ENCODE measurements at places on chromosomes 7 and 10. TPM values are rescaled to one million over a fixed set of nuclear protein-coding genes. Genes with fewer than 3 reads are reported as not detected.

- no peak for DNase-seq
Observed at GRCh38 chr10:5595591-5595990, 70.8 kb downstream of the ASB13 start.

DNA sequence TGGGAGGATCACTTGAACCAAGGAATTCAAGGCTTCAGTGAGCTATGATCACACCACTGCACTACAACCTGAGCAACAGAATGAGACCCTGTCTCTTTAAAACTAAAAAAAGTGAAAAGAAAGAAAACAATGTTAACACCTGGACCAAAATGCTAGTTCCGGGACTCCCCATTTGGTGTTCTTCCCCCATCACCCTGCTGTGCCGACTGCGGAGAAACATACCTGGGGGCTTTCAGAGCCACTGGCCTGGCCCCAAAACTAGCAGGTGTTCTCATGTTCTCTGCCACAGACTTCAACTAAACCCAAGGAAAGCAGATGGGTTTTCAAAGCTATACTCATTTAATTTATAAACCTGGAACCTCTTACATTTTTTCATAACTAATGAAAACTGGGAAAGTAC lies 250.9 kb downstream of the KIAA1217 start:
- DNase-seq = no peak

GRCh38 chr10:58641095-58641531 lies 128.4 kb downstream of the BICC1 start:
- peak; percentile 32 for DNase-seq

DNA sequence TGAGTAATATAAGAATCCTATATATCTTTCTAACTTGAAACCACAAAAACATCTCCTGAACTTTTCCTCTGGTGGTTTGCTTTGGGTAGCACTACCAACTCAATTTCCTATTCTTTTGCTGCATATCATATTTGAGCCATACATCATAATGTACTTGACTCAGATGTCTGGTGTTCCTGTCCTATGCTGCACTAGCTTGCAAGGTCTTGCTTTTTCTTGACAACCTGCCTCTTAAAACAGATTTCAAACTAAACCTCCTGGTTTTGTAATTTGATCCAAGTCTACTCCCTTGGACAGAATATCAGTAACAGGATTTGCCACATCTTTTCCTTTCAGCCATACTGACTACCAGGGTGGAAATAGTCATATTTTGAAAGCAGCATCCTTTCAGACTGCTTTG lies 520.3 kb upstream of the LRRTM3 start:
- no peak for DNase-seq

DNA sequence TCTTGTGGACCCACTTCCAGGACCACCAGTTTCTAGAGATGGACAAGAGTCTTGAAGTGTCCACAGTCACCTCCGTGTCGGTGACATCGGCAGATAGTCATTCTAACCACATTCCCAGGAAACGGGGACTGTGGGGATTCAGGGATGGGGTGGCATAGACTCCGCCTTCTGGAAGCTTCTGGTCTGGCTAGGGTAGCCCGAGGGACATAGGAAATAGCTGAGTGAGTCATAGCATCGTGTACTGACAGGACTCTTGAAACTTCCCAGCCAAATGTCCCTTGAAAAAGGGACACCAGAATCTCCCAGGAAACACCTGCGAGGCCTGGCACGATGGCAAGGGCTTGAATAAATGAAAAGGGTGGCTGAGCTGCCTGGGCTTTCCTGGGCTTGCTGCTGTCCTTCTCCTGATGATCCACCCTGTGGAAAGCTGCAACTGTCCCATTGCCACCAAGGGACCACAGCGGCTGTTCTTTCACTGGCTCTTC lies 84.1 kb upstream of the LRRC4 start:
- no peak for DNase-seq

DNA sequence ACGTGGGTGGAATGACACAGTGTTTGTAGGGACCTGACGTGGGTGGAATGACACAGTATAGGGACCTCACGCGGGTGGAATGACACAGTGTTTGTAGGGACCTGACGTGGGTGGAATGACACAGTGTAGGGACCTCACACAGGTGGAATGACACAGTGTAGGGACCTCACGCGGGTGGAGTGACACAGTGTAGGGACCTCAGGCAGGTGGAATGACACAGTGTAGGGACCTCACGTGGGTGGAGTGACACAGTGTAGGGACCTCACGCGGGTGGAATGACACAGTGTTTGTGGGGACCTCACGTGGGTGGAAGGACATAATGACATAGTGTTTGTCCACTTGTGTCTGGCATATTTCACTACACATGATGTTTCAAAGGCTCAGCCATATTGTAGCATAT lies 19.3 kb downstream of the PPP2R2D start:
- DNase-seq = no peak

DNA sequence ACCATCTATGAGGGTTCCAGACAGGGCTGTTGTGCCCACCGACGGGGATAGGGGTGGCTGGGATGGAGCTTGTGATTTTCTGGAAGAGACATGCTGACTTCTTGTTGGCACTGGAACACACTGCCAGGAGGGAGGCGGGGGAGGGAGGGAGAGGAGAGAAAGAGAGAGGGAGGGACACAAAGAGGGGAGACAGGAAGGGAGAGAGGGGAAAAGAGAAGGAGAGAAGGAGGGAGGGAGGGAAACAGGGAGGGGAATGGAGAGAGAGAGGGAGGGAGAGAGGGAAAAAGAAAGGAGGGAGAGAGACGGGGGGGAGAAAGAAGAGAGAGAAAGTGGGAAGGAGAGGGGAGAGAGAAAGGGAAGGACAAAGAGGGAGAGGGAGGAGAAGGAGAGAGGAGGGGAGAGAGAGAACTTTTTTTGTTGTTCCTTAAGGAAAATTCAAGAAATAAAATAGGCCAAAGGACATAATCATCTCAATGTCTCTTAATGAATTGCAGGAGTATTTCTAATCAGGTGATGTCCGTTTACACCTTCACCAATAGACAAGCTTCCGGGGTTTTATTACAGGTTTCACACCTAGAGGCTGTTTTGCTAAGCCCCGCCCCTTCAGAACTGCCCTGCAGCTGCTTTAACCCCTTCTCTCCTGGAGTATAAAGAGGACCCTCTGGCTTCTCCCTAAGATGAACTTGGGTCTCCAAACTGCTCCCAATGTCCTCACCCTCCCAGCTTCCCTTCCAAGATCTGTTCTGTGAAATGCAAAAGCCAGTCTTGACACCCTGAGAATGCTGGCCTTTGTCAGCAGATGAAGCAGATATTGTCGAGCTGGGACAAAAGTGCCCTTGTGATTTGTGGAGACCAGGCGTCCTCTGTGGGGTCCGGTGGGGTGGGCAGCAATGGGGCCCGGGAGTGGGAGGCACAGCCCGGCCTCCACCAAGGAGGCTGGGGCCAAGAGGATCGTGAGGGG lies 82.0 kb upstream of the GTF2IRD1 start:
- no peak for DNase-seq

DNA sequence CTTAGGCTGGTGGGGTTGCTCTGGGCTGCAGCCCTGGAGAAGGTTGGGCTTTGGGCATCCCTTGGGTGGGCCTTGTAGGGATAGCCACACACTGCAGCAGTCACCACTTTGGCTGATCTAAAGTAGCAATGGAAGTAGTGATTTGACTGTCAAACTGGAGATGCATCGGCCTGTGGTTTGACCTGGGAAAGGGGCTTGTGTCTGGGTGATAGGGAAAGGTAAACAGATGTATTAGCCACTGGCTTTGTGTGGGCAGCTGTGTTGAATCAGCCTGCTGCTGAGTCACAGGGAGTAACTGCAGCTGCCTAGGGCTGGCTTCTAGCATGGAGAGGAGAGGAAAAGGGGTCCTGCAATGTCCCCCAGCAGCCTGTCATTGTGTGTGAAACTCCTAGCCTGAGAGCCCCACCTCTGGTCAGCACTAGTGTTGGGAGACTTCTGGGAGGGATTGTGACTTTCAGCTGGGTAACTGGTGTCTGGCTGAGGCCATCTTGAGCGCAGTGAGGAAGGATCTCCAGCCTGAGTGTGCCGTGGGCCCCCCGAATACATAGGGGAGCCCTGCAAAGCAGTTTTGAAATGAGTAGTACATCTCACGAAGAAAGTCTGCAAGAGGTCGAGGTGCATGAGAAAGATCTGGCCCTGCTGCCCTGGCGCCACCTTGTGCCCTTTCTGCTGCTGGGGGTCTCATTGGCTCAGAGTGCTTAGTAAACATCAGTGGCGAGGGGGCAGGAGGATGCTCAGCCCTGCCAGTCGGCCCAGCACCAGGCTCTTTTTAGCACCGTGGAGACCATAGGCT lies 117.3 kb downstream of the FANK1 start:
- DNase-seq = no peak

DNA sequence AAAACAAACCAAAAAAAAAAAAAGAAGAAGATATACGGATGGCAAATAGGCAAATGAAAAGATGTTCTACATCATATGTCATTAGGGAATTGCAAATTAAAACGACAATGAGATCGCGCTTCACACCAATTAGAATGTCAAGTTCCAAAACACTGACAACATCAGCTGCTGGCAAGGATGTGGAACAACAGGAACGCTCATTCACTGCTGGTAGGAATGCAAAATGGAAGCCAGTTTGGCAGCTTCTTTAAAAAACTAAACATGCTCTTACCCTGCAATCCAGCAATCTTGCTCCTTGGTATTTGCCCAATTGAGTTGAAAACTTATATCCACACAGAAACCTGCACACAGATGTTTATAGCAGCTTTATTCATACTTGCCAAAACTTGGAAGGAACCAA lies 34.8 kb downstream of the CALML5 start:
- DNase-seq = no peak

DNA sequence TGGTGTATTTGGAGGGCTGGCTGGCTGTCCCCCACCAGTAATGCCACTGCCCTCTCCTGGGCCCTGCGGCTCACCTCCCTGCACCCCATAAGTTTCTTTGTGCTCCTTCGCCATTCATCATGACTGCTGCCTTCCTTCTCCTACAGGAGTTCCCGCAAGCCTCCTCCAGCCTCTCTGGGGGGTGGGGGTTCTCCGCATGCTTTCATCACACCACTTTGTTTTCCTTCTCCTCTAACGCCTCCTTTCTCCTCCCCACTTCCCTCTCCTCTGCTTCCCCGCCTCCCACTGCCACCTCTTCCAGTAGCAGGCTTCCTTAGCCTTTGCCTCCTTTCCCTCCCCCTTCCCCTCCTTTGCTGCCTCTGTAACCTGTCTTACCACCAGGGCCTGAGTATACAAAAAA lies 58.1 kb downstream of the PAX2 start:
- DNase-seq = no peak

PON1 gene
- polyA plus RNA-seq = 103 TPM

NEUROD6 gene
- polyA plus RNA-seq = not detected

NPM3 gene
- polyA plus RNA-seq = 14.7 TPM

SGMS1 gene
- polyA plus RNA-seq = 9.1 TPM

SPDYE8 gene
- polyA plus RNA-seq = not detected
